ENCODE measurements at places on chromosomes 3 and 15.
A peak's percentile ranks its signal among the peaks of the same experiment; 100 is the strongest.

- no peak for DNase-seq
Measured at GRCh38 chr3:74501007-74501406, 113.5 kb downstream of the CNTN3 start.

GRCh38 chr3:111859061-111859973, at the start of gene PHLDB2:
TSS of gene PHLDB2 (plus strand) at chr3:111859265. CDS start at chr3:111884078, 24,813 bp downstream.
- peak; percentile 37 for DNase-seq

- no peak for DNase-seq
Measured at GRCh38 chr3:141411251-141411771, 43.0 kb downstream of the ZBTB38 start.

GRCh38 chr3:15294929-15295328, 37.5 kb downstream of the SH3BP5 start:
- no peak for DNase-seq

DNA sequence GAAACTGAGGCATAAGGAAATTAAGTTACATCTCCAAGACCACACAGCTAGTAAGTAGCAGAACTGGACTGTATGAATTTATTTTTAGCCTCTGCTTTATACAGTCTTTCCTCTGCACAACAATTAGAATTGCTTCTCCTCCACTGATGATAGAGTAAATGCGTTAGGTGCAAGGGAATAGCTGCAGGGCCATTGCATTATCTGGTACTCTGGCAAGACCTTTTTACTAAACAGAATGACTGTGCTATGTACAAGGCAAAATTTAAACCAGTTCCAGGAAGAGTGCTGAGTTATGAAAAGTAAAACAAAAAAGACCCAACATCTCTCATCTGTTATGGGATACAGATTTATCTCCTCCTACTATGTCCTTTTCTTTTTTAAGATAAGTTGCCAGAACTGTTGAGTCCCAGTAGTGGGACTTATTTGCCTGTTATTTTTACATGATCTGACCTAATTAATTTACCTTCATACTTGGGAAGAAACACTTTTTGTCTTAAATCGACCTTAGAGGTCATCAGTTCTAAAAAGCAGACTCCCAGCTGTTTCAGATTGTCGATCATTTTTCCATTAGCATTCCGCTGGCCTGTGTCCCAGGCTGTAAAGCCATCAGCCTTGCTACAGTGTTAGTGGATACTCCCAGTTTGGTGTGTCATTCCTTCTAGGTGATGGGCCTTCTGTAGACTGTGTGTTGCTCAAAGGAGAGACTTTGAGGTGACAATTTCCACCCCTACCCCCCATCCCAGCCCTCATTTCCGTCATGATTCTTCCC, 147.5 kb upstream of the NUDT16 start:
- no peak for DNase-seq

DNA sequence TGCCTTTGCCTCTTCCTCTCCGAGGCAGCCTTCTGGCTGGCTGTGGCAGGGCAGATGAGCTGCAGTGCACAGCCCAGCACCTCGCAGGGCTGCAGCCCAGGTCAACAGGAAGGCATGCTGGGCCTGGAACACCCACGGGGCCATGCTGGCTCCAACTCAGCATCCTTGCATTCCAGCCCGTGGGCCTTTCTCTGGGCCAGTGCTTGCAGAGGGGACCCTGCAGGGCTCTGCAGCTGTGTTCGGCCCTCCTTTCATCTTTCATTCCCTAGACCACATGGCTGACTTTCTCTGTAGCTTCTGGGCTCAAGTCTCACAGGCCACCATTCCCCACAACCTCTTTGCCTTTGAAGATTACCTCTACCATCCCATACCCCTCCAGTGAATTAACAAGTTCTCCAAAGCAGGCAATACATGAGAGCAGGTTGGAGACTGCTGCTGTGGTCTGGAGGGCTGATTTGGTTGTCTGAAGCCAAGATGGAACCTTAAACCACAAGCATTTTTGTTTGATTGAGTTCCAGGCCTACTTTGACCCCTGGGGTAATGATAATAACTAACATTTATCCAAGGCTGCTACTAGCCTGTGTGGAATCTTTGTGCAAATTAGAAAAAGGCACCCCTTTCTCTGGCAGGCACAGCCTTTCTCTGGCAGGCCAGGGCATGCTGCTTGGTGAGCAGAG, 5.9 kb downstream of the FAM131A start:
- no peak for DNase-seq

DNA sequence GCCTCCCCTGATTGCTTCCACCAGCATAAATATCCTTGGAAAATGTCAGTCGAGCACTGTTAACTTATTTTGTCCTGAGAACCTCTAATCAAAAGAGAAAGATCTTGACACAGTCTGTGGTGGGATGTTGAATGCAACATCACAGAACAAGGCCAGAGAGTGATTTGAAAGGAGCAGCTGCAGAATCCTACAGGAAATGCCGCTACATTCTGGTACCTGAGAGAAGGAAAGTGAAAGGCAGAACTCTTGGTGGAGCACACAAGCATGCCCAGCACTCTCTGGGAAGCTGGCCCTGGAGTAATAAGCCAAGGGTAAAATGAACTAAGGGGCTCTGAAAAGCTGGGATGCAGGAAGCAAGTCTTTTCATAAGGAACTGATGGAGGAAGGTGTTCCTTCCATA, 75.8 kb downstream of the CBLB start:
- DNase-seq, result no peak

DNA sequence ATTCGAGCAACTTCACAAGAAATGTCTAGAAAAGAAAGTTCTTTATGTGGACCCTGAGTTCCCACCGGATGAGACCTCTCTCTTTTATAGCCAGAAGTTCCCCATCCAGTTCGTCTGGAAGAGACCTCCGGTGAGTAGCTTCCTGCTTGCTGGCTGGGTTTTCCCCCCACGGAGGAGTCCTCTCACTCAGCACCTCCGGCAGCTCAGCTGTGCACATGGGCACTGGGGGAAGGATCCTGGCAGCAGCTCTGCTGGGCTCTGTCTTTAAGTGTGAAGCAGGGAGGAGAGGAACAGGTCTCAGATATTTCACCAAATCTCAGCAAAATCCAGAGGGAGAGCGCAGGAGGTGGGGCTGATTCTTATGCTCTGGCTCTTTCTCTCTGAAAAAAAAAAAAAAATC, 684 bp downstream of the CAPN3 start:
- no peak for DNase-seq

GRCh38 chr3:114626751-114627150, 332.9 kb downstream of the TIGIT start:
- DNase-seq, result no peak

DNA sequence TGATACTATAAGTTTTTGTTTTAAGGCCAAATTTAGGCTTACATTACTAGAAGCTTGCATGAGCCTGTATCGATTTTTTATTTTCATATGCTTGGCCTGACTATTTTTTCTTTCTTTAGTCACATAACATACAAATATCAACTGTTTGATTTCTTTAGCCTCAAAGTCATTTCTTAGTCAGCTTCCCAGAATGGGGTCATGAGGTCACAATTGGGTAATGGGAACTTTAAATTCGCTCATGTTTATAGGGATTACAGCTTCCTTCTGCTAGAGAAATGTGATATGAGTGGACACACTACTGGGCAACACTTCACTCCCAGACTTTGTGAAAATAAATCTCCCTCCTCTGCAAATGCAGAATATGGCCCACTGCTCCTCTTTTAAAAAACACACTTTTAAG, 9.1 kb upstream of the TIPARP start:
- no peak for DNase-seq

DNA sequence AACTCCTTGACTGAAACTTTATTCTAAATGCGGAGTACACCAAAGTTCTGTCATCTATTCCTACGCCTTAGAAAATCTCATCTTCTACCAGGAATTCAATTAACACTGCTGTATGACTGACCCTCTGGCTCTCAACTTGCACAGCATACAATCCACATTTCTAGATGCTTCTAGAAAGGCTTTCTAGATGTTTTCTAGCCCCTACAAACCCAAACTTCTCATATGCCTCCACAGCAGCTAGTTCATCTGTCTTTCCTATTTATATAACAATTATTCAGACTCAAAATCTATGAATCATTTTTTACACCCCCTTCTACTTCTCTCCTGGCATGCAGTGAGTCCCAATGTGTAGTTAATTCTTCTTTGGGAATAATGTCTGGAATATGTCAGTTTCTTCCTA, 13.2 kb downstream of the INO80 start:
- DNase-seq, result no peak

GRCh38 chr3:157069406-157069805, 90.5 kb downstream of the CCNL1 start:
- DNase-seq, result no peak

- peak; percentile 23 for DNase-seq
Measured at GRCh38 chr3:134918441-134918840, 123.4 kb downstream of the EPHB1 start.

- DNase-seq, result no peak
Measured at GRCh38 chr3:14470461-14470860, 68.1 kb downstream of the SLC6A6 start.

- no peak for DNase-seq
Measured at GRCh38 chr15:76152197-76152596, 92.4 kb downstream of the TMEM266 start.

GRCh38 chr3:15645246-15645645, 43.7 kb downstream of the BTD start:
- no peak for DNase-seq

- no peak for DNase-seq
Measured at GRCh38 chr3:144626835-144627234, 655.2 kb downstream of the DIPK2A start.

GRCh38 chr15:59400103-59400813, 27.6 kb upstream of the MYO1E start:
- DNase-seq, result no peak

DNA sequence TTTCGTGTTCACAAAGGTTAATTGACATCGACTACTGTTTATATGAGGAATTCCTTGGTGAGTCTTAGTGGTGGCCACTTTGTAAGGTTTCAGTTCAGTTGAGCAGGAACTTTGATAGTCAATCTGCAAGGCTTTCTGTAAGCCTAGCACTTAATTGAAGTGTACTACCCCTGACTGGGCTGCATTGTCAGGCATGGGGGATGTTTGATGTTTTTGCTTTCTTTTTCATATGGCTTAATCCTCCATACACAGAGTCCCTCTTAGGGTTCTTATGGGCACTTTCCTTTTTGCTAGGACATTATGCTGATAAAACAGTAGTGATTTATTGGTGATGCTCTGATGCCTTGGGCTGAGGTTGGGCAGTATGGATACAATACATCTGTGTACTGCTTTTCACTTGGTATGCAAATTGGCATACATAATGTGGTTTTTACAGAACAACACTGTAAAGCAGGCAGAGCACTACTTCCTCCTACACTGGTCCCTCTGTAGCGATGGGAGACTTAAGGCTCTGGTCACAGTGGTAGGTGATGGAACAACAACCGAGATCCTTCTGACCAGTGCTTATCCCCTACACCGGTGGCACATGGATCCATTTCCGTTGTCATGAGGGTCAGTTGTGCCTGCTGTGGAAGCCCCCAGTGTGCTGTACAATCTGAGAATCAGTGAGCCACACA, 261.0 kb downstream of the MFSD1 start:
- DNase-seq, result no peak

DNA sequence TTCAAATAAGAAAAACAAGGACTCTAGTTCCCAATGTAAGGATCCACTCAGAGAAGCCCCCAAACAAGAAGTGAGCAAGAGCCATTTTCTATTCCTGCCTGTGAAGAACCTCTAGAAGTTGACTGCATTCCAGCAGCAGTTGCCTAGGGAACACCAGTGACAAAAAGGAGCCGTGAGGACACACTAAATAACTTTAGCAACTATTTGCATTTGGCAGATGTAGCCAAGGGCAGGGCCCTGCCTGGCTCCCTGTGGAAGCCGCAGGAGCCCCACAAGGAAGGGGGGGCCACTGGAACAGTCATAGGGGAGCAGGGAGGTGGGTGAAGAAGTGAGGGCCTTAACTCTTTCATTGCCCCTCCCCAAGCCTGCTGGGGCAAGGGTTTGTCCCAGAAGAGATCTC, 470.2 kb upstream of the PROK2 start:
- no peak for DNase-seq

DNA sequence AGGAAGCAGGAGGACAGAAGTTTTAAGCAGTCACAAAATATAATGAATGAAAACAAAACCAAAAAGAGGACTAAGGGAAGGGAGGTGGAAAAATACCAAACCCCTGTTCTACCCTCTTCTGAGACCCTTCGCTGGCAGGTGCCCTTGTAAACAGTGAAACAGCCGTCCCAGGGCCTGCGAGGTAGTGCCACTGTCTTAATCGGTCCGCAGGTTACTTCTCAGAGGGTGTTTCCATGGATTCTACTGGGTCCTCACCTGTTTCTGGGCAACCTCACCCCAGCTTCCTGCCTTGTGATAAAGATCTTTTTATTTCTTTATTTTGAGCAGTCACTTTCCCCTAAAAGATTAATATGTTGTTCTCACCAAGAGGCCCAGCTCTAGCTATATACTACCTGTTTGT, 65.3 kb downstream of the SLC30A4 start:
- no peak for DNase-seq

DNA sequence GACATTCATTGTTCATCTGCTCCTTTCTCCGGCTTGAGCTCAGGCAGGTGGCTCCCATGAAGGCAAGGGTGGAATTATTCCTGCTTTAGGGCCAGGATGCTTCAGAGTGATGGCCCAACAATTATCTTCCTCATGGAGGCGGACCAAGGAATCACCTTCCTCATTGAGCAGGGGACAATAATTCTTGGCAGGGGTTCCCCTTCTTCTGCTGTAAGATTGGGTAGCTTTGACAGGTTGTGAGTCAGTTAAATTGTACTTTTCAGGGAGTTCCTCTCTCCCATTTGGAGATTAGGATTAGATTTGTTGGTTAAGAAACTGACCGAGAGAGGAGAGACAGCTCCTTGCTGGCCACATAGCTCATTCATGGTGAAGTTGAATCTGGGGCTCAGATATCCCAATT, 31.4 kb upstream of the CD47 start:
- no peak for DNase-seq

DNA sequence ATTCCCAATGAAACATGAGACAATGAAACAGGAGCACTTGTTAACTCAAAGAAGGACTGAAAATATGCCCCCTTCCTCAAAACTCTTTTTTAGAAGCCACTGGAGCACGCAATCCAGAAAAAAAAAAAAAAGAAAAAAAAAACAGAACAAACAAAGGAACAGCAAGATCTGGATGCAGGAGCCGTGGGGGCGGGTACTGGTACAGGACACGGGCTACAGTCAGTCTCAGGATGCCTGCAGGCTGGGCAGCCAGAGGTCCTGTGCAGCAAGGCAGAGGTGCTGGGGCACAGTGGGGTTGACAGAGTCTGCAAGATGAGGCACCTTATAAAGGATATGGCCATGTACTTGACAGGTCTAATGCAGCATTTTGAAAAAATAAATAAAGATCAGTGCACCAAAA, 22.3 kb upstream of the ALDH1L1 start:
- DNase-seq, result no peak

All from GM12892 (cell line).